ENCODE measurements at places on chromosomes 1 and 21.

DNA sequence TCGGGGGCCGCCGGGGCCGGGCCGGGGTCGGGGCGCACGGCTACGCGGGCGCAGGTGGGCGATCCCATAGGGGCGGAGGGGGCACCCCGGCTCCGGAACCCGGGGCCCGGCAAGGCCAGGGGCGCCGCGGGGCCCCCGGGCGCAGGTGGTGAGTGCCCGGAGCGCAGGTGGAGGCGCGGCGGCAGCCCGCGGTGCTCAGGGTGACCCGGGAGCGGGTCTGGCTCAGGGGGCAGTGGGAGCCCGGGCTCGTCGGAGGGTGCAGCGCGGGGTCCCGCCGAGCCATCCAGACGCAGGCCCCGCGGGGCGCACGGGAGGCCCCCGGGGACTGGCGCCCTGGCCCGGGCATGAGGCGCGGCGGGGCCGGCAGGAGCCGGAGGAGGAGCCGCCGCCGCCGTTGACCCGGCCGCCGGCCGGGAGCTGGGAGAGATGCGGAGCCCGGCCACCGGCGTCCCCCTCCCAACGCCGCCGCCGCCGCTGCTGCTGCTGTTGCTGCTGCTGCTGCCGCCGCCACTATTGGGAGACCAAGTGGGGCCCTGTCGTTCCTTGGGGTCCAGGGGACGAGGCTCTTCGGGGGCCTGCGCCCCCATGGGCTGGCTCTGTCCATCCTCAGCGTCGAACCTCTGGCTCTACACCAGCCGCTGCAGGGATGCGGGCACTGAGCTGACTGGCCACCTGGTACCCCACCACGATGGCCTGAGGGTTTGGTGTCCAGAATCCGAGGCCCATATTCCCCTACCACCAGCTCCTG is 489 bp downstream of the CELSR2 start:
- no peak for DNase-seq

DNA sequence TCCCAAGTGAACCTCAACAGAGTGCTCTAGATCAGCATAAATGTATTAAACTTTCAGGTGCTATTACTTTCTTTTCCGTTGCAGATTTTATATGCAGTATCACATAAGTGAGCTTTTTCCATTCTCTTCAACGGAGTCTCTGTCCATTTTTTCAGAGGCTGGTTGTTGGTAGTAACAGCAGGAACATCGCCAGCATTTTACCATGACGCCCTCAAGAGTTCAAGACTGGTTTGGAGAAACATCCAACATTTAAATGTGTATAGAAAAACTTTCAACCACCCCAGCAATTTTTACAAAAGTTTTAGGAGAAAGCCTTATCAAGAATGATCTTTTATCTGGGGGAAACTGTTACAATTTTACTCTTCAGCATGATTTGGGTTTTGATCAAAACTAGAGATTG is 117.0 kb downstream of the TGFB2 start:
- DNase-seq = no peak

DNA sequence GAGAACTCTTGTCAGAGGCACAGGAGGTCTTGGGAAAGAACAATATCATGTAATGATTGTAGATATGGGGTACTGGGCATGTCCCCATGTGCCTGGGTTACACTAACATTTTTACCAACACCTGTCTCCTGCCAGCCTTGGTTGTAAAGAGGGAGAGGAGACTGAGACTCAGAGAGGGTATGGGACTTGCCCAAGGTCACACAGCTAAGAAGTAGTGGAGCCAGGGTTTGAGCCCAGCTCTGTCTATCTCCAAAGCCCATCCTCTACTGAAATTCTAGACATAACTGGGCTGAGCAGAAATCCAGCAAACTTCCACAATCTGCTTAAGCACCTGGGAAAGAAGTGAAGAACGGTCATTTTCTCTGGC is 2.6 kb upstream of the THEMIS2 start:
- no peak for DNase-seq

DNA sequence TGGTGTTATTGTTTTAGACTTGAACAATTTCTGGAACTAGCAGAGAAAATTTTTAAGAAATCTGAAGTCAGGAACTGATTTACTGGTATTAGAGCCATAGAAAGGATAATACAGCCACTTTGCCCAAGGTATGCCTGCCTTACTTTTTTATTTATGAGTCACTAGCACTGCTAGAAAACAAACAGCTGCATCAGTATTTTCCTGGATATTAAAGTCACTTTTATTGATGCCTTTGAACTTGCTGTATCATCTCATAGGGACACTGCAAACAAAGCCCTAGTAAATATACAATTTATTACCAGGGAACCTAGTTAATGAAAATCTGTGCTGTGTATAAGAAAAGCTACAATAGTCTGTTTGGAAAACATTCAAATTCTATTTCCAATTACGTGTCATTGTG is 490.8 kb upstream of the TMPRSS15 start:
- no peak for DNase-seq

- no peak for DNase-seq
Measured at GRCh38 chr1:51345300-51345687, 14.9 kb upstream of the TTC39A start.

DNA sequence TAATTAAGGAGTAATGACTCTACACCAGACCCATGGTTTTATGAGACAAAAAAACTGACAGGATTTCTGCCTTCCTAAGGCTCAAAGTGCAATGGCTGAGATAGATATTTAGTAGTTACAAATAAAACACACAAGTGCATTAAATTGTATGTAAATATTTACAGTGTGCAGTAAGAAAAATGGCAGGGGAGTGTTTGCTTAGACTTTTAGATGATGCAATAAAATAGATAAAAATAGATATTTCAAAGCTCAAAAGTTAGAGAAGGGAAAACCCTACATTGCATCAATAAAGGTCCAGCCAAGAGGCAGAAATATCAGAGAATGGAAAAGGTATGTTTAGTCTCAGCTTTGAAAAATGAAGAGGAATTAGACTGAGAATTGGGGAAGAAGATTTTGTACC is 226.3 kb upstream of the FGGY start:
- no peak for DNase-seq
